ENCODE measurements at places on chromosomes 7 and 10.

DNA sequence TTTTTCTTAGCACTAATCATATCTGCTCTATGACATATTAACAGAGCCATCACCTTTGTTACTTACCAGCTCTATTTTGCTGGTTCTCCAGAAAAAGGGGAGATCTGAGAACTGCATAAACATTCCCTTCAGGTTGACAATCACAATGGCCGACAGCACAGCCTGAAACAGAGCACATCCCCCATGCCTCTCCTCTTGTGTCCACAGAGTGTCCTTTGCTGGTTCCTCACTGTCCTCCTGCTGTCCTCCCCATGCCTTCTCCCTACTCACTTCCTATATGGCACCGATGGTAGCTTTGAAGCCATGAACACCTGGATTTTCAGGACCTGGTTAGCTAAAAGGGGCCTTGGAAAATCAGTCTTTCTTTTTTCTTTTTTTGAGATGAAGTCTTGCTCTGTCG lies 41.8 kb downstream of the PSMC2 start:
- DNase-seq = no peak

GRCh38 chr7:116734710-116735109 lies 62.7 kb downstream of the MET start:
- no peak for DNase-seq

DNA sequence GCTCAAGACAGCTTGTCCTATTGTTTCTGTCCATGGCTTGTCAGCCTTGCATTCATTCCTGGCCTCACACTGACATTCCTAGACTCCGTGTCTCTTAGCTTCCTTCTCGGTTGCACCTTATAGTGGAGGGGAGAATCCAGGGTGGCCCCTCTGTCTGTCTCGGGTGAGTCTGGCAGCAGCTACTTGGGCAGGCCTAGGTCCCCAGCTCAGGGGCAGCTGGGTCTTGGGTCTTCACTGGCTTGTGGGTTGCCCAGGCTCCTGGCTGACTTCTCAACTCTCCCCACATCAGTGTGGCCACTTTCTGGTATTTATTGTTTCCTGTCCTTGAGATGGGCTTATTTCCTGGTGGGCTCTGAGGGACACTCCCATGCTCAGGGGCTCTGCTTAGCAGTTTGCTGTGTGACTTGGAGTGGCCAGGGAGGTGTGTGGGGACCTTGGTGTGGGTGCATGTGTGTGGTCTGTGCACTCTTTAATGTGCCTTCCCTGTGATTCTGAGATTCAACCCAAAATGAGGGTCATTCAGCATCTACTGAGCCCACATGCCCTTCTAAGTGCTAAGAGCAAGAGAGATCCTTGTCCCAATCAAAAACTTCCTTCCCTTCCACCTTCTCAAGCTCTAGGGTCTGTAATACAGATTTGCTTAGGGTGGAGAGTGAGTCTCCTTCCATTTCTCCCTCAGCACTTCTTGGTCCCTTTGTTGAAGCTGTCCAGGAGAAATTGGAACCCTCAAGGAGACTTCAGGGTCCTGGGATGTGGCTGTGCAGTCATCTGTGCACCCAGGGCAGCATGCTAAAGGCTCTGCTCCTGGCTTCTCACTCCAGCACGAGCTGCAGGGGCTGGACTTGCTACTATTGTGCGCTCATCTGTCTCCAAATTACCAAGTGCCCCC lies 20.1 kb downstream of the UPP1 start:
- no peak for DNase-seq

GRCh38 chr10:126222736-126223511 lies 165.4 kb downstream of the ADAM12 start:
- DNase-seq = no peak

GRCh38 chr10:102371295-102371694 lies 24.2 kb upstream of the NFKB2 start:
- no peak for DNase-seq

- no peak for DNase-seq
These were observed 158.5 kb downstream of the GALNT17 start for GRCh38 chr7:71290452-71290851.

GRCh38 chr10:74518061-74518460 lies 308.3 kb upstream of the KAT6B start:
- no peak for DNase-seq

GRCh38 chr10:71188201-71188600 lies 24.2 kb upstream of the UNC5B start:
- no peak for DNase-seq

DNA sequence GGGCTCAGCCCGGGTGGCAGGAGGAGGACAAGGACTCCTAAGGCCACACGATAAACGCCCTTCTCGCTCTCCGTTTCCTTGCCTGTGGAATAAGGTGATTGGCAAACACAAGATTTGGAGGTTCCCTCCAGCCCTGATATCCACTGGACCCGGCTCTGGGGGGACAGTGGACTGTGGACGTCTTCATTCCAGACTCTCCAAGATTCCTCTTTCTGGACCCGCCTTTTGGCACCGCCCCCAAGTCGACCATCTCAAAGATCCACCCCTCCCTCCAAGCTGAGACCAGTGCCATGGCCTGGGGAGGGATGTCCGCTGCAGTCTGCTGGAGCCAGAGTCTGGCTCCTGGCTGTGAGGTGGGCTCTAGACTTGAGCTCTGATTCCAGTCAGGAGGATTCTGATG lies 23.6 kb downstream of the ZNF783 start:
- no peak for DNase-seq

GRCh38 chr10:62050893-62051433 lies 149.5 kb downstream of the ARID5B start:
- DNase-seq = no peak

- DNase-seq = no peak
These were observed 1.1 kb upstream of the STEAP2 start for GRCh38 chr7:90210475-90210874.

DNA sequence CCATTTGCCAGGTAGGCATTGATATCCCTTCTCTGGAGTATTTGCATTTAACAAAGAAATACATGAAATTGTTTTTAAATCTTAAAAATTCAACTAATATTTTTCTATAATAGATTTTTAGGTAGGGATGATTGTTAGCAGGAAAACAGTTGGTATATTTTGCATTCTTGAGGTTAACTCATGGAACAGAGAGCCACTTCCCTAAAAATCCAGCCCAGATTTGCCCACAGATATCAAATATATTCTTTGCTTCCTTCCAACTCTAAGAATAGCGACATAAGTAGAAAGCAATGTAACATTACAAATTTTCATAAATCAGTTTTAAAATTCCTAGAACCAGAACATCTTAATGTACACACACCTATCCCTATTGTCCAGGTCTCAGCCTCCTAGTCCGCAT lies 45.0 kb upstream of the ANLN start:
- no peak for DNase-seq

- no peak for DNase-seq
These were observed 1129.6 kb downstream of the SORCS3 start for GRCh38 chr10:105770524-105771212.

GRCh38 chr10:3951993-3952392 lies 167.0 kb upstream of the KLF6 start:
- DNase-seq = no peak

DNA sequence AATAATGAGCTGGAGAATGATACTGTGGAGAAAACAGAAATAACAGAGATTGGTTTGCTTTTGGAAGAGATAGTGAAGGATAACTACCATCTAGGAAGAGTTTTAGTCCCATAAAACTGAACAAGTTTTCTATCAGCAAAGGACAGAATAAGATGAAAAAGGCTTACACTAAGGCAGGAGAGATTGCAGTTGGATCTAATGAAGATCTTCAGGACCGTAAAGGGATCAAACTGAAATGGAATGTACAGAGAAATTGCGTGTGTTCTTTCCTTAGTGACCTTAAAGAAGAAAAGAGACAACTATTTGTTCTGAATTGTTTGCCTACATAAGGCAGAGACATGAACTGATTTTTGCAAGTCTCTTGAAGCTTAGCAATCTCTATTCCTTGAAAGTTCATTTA lies 191.7 kb upstream of the MTPN start:
- no peak for DNase-seq

GRCh38 chr7:42081671-42082070 lies 155.3 kb downstream of the GLI3 start:
- no peak for DNase-seq

DNA sequence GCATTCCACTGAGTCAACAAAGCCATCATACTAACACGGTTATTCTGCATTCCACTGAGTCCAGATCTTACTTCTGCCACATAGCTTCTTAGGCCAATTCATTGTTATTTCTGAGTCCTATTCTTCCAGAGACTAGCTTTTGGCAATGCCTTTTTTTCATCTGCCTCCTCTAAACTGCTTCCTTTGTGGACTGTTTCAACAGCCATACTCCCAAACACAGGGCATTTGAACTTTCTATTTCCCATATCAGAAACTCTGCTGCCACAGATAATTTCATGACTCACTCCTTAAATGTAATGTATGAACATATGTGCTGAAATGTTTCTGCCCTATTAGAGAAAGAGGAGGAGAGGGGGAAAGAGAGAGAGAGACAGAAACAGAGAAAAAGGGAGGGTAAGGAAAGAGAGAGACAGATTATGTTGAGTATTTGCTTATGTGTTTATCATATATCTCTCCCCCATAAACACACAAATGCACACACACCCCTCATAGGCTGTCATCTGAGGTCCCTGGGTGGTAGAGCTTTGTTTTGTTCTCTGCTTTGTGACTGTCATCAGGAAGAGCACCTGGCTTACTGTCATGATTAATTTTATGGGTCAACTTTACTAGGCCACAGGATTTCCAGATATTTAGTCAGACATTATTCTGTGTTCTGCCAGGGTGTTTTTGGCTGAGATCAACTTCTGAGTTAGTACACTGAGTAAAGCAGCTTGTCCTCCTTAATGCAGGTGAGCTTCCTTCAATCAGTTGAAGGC lies 308.0 kb upstream of the KCND2 start:
- DNase-seq = no peak

- DNase-seq = no peak
These were observed 81.1 kb downstream of the PRTFDC1 start for GRCh38 chr10:24871011-24871935.

DNA sequence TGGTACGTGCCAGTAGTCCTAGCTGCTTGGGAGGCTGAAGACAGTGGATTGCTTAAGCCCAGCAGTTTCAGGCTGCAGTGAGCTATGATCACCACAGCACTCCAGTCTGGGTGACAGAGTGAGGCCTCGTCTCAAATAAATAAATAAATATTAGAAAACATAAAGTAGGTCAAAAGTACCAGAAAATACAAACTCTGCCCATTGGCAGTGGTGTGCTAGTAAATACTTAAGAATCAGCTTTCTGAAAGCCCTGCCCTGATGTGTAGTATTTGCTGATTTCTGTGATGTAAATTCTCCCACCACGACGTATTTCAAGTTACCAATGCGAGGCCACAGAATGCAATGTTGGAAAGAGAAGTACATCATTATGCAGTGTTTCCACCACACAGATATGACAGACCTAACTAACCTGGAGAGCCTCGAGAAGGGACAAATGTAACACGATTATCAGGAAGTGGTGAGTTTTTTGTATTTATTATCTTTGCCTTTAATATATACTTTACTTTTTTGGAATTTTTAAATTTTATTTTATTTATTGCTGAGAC lies 11.8 kb upstream of the MAP3K8 start:
- no peak for DNase-seq

DNA sequence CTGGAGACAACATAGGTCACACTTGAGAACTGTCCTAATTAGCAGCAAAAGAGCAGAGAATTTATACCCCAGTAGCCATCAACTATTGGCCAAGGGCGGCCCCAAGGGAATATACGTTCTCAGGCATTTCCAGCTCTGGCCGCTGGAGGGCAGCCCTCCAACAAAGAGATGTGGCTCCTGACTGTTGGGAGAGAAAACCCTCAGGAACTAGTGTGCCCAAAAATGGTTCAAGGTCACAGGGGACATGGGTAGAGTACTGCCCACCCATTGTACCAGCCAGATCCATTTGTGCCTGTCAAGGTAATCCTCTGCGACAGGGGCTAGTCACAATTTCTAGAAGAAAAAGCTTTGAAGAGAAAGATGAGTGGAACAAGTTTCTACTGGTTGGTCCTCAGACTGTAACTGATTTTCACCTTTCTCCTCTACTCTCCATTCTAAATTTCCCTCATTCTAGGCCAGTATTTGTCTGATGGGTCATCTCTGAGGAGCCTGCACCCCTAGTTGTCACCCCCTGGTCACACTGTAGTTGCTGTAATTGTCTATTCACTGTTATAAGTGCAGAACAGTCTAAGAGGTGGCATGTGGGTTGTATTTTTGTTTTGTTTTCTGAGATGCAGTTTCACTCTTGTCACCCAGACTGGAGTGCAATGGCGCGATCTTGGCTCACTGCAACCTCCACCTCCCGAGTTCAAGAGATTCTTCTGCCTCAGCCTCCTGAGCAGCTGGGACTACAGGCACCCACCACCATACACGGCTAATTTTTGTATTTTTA lies 14.7 kb upstream of the C7orf33 start:
- peak; percentile 46 for DNase-seq

DNA sequence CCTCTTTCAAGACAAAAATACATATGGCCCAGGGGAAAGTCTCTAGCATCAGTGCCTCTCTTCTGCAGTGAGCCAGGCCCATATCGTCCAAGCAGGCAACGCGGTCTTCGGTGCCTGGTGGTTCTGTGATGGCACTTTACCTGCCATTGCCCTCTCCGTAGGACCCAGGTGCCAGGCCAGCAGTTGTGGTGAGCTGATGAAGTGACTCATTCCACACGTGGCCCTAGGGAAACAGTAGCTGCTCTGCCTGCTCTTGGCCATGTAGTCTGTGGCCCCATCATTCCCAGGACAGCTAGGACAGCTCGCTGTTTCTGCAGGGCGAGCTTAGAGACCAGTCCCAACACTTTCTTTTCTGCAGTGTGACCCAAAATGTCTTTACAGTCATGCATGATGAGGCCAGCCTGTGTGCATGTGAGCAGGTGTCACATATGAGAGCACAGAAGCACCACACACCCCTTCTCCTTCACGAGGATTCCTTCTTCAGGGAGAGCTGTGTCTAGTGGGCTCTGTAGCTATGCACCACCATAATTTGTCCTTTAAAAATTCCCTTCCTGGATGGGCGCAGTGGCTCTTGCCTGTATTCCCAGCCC lies 39.0 kb downstream of the SVIL start:
- DNase-seq = no peak

DNA sequence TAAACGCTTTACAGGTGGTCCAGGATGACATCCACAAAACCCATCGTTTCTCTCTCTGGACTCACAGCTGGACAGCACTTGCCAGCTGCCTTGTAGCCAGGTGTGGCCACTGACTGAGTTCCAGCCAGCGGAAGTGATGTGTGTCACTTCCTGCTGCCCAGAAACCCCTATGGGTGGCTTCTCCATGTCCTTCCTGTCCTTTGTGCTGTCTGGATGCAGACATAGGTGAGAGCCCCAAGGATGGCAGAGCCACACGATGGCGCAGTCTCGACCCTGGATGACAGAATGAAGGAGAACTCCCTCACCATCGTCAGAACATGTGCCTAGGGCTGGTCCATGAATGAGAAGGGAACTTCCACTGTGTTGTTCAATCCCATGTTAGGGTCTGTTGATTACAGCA lies 22.1 kb downstream of the NMT2 start:
- no peak for DNase-seq
